ENCODE measurements at places on chromosomes 11 and 22.

DNA sequence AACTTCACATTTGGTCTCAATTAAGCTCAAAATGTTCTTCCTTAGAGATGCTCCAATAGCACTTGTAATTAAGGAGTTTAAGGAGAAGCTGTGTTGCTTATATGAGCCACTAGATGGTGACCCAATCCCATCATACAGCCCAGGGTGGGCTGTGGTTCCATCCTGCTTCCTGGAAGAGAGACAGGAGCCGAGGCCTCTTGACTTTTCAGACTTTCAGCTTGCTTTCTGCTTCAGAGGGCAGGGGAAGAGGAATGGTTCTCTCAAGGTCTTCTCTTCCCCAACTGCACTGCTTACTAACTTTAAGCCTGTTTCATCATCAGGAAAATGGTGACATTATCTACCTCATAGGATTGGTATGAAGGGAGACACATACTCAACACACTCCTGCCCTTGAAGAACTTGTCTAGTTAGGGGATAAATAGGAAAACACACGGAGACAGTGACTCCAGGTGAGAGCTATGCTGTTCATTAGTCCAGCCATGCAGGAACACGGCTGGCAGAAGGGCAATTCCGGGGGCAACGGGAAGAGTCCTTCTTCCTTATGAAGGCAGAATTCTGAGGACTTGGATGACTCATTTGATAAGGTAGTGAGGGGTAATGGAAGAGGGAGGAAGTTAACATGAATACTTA, 20.1 kb downstream of the TMEM218 start:
- DNase-seq, result peak; percentile 36

GRCh38 chr22:37059876-37060449, 8.4 kb downstream of the KCTD17 start:
- no peak for DNase-seq

GRCh38 chr22:44304354-44304753, 8.4 kb downstream of the SHISAL1 start:
- no peak for DNase-seq

GRCh38 chr11:8298801-8299786, 35.4 kb upstream of the LMO1 start:
- no peak for DNase-seq

DNA sequence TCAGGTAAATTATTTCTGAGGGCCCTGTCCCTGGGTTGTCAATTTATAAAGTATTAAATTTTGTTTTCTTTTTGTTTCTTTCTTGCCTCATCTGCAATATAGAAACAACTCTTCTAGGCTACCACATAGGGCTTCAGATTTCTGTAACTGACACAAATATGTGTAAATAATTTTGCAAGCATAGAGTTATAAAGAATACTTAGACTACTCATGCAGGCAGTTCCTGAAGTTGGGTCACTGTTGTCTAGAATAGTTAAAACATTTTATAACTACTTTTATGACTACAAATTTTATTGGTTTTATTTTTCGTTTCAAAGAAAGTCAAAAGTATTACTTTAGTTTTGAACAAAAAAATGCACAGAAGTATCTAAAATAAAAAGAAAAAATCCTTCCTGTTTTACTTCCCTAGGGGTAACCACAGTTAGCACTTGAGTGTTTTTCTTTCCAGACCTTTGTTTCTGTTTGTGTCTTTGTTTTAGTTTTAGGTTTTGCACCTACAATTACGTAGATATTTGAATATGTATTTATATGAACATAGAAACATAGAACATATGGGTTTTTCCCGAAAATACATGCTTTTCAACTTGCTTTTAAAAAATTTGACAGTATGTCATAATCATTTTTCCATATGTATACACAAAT, 12.4 kb upstream of the TMEM123 start:
- no peak for DNase-seq

- DNase-seq, result no peak
Observed at GRCh38 chr22:36727110-36727509, 23.6 kb upstream of the CACNG2 start.

DNA sequence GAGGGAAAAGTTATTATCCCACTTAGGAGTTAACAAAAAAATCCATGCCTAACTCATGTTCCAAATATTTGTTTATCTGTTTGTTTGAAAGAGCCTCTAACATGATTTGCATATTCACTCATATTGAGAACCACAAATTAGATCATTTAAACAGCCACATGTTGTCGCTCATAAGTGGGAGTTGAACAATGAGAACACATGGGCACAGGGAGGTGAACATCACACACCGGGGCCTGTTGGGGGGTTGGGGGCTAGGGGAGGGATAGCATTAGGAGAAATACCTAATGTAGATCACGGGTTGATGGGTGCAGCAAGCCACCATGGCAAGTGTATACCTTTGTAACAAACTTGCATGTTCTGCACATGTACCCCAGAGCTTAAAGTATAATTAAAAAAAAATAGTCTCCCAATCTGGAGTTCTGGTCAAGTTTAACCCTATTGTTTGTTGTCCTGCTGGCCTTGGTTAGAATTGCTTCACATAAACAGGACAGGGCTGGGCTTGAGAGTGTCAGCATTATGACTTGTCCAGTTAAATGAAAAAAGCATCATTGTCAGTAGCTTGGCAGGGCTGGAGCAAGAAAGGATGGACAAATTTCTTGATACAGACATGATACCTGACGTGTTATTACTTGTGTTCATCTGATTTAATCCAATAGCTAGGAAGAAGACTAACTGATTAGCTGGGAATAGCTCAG, 57.8 kb upstream of the PSMA1 start:
- no peak for DNase-seq

GRCh38 chr22:44291265-44291664, 21.5 kb downstream of the SHISAL1 start:
- DNase-seq, result no peak

- DNase-seq, result no peak
Observed at GRCh38 chr11:8209208-8209807, 40.5 kb upstream of the RIC3 start.

DNA sequence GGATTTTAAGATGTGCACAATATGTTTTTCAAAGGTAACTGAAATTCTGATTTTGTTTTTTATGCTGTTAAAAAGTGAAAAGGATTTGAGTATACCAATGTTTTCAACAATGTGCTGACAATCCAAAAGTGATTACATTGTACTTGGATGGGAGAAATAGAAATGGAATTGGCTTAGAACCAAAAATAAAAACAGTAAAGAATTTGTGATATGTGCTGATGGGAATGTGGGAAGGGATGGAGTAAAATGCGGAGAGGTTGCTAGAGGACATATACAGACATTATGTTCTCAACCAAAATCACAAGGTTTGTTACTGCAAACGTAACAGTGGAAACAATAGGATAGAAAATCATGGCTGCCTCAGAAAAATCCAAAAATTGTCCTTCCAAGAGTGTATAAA, 279.3 kb upstream of the TENM4 start:
- DNase-seq, result no peak

DNA sequence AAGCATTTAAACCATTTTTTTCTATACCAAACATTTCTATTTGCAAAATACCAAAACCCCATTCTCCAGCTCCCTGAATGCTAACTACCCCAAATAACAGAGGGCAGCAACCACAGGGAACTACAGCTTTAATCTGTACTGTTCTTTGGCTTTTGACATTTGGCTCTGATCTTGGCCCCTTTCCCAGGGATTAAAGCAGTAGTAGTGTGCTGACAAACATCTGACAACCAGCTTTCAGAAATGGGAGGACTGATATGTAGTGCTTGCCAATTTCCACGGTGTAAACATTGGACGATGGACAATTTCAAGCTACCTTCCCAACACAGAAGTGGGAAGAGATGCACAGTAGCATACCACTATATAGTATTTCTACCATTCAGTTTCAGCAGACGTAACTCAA, 88.4 kb upstream of the TEAD1 start:
- DNase-seq, result no peak

DNA sequence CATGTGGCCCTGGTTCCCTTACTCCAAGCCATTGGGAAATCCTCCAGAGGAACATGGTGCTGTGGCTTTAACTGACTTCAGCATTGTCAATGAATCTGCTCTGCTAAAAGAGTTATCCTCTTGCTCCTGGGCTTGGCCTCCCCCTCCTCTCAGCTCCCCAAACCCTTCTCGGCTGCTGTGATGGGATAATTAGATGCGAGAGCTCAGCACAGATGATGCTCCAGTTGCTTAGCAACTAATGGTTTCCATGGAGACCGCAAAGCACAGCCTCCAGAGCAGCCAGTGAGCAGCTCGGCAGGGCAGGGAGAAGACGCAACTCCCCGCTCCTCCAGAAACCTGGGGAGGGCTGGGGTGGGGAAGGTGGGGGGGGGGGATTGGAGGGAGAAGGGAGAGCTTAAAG, 2.8 kb upstream of the UPK2 start:
- DNase-seq, result no peak

DNA sequence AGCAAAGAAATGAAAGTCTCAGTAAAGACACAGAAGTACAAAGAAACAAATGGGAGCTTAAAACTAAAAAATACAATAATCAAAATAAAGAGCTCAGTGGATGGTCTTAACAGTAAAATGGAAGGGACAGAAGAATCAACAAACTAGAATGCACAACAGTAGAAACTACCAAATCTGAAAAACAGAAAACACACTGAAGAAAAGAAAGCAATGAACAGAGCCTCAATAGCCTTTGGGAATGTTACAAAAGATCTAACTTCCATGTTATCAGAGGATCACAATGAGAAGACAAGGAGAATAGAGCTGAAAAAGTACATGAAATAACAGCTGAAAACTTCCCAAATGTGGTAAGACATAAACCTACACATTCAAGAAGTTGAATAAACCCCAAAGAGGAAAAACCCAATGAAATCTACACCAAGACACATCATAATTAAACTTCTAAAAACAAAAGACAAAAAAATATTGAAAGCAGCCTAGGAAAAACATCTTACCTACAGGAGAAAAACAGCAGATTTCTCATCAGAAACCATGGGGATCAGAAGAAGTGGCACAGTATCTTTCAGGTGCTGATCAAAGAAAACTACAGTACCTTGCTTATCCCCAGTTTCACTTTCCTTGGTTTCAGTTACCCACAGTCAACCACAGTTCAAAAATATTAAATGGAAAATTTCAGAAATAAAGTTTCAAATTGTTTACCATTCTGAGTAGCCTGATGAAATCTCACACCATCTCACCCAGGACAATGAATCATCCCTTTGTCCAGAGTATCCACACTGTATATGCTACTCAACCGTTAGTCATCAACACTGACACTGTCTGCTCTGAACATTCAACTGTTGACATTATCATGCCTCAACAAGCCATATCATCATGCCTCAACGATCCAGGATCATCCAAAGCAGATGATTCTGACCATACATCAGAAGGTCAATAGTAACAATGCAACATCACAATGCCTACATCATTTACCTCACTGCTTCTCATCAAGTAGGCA, 22.2 kb downstream of the RRAS2 start:
- peak; percentile 88 for DNase-seq

- DNase-seq, result no peak
Observed at GRCh38 chr22:28893810-28894209, 10.4 kb downstream of the ZNRF3 start.

DNA sequence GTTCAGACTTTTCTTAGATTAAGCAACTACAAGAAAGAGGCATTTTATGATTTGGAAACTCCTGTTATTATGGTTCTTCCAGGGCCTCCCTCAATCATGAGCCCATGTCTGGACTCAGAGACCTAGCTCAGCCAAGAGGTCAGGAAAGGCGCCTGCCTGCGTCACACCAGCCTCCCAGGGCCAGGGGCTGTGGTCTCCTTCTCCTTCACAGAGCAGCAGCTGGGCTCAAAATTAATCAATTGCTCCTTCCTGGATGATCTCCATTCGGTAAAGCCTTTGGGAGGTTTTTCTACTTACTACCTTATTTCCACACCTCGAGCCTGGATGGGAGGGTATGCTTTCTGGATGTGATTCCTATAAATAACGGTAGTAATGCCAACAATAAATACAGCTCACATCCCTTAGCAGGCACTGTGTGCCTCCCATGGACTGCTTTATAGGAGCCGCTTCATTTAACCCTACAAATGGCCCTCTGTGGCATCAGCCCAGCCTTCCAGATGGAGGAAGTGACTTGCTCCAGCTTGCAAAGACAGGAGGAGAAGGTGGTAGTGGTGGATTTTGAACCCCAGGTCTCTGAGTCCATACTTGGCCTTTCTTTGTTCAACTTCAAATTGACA, 1445.6 kb downstream of the TBC1D22A start:
- DNase-seq, result no peak

- no peak for DNase-seq
Observed at GRCh38 chr22:25718135-25718840, 23.7 kb upstream of the MYO18B start.

DNA sequence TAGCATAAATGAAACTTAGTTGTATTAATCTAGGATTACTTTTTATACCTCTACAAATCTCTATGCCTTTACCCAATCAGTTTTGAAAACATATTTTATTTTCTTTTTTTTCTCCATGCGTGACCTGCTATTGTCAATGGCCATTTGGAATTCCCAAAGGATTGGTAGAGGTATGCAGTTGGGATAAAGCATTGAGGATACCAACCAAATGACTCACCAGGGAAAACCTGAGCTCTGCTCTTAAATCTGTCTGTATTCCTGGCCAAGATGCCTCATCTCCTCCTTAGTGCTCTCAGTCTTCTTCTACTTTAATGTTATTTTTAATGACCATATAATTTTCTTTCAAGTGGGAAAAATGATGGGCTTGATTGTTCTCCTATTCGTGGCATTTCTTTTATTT, 61.9 kb downstream of the EHF start:
- no peak for DNase-seq

DNA sequence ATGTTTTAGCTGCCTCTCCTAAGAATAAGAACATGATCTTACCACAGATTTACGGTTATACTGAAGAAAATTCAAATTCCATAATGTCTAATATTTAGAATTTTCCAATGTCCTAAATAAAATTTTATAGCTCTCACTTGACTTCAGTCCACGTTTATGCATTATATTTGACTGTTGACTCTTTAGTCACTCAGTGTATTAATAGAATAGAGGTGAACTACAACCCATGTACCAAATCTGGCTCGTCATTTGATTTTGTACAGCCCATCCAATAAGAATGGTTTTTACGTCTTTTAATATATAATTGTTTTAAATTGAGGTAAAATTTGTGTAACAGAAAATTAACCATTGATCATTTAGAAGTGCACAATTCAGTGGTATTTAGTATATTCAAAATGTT, 34.9 kb downstream of the KDM2A start:
- no peak for DNase-seq

DNA sequence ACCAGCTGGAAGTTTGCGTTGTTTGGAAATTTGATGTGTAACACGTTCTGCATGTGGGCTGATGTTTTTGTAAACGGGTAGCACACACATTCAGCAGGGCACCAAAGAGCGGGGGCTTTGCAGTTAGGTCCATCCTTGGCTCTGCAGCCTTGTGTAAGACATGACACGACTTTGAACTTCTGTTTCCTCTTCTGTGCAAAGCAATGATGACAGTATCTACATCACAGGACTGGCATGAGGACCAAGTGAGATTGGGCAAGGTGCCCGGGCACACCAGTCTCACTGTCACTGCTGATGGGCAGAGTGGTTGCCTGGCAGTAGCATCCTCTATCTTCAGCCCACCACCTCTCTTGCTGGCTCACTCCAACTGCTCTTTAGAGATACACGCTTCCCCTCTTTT, 3.3 kb downstream of the TCN2 start:
- no peak for DNase-seq

DNA sequence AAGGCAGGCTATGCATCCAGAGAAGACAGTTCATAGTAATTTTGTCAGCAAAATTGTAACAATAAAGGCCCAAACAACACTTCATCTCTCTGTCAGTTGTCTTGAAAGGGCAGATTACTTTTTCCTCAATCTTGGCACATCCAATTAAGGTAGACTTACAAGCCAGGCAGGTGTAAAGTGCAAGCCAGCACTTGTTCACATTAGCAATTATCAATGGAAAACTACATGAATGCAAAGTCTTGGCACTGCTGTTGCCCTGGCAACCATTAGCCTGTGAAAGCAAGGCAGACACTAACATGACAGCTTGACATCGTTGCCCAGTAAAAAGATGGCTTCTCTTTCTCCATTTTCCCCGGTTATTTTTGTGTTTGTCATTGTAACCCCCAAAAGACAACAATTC, 677.2 kb upstream of the TENM4 start:
- no peak for DNase-seq
